ENCODE measurements at places on chromosomes 6 and 20. TPM values are rescaled to one million over a fixed set of nuclear protein-coding genes. Genes with fewer than 3 reads are reported as not detected.

The SYNJ2 gene
- 57.2 TPM for total RNA-seq

The TFAP2B gene
- total RNA-seq = not detected

The MAP3K5 gene
- 2.2 TPM for total RNA-seq

The CCDC170 gene
- total RNA-seq = 0.16 TPM

The MUC21 gene
- total RNA-seq = not detected

The BMP7 gene
- total RNA-seq = 0.38 TPM

The EIF2S2 gene
- 96.5 TPM for total RNA-seq

The UBD gene
- 0.44 TPM for total RNA-seq

Measured in A549 treated with GW870086 at 1 μM for 4 hours (cell line).